T-helper 17 cell (primary cell): ENCODE measurements at places on chromosomes 13 and 19.

DNA sequence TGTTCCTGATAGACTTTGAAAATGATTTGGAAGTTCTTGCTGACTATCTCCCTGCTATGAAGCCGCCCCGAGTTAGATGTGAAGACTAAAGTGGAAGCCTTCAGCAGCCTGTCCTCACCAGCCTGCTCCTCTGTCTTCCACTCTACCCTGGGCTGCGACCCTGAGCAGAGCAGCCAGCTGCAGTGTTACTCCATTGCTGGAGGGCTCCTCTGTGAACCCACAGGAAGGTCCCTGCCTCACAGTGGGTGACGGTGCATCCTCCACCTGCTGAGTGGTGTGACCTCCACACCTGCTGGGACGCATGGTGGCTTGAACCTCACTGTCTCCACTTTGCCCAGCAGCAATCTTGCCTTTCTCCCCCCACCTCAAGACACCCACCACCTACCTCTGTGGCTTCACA is 116.4 kb downstream of the IRS2 start:
- DNase-seq, result no peak
- no peak overlapping the region for H3K27ac ChIP-seq
- H3K4me1 ChIP-seq, result peaks cover 3% of the 10 kb centered on the region
- H3K27me3 ChIP-seq, result peaks cover 32% of the 10 kb centered on the region

GRCh38 chr19:39927076-39927475 is 7.4 kb downstream of the FCGBP start:
- H3K27ac ChIP-seq, result no peak overlapping the region
- H3K4me1 ChIP-seq, result peaks cover 11% of the 10 kb centered on the region
- no peaks in the 10 kb centered on the region for H3K36me3 ChIP-seq
- no peaks in the 10 kb centered on the region for H3K27me3 ChIP-seq
- no peak overlapping the region for H3K4me3 ChIP-seq

GRCh38 chr13:43166644-43167457 is 143.5 kb downstream of the DNAJC15 start:
- H3K27me3 ChIP-seq, result peaks cover 18% of the 10 kb centered on the region
- DNase-seq, result no peak
- no peaks in the 10 kb centered on the region for H3K36me3 ChIP-seq
- H3K4me3 ChIP-seq, result no peak overlapping the region

GRCh38 chr13:109700176-109700575 is 86.2 kb downstream of the IRS2 start:
- H3K27ac ChIP-seq, result peak overlapping the region; percentile 27
- DNase-seq, result no peak
- no peaks in the 10 kb centered on the region for H3K36me3 ChIP-seq

- H3K4me3 ChIP-seq, result no peak overlapping the region
- no peak overlapping the region for H3K27ac ChIP-seq
- H3K4me1 ChIP-seq, result peaks cover 4% of the 10 kb centered on the region
These were observed 14.5 kb upstream of the DCT start for GRCh38 chr13:94494026-94494425.

DNA sequence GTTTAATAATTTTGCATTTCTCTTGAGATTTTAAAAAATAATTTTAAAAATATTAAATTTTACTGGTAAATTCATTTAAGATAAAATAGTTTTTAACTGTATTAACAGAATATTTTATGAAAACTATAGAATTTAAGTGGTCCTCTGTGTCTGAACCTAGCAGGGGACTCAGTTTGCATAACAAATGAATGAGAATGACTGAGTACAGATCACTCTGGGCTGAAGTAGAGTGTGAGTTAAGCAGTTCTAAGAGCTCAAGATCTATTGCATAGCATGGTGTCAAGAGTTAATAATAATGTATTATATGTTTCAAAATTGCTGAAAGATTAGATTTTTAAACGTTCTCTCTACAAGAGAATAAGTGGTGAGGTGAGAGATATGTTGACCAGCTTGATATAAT is 348.3 kb upstream of the SLITRK1 start:
- no peaks in the 10 kb centered on the region for H3K27me3 ChIP-seq

DNA sequence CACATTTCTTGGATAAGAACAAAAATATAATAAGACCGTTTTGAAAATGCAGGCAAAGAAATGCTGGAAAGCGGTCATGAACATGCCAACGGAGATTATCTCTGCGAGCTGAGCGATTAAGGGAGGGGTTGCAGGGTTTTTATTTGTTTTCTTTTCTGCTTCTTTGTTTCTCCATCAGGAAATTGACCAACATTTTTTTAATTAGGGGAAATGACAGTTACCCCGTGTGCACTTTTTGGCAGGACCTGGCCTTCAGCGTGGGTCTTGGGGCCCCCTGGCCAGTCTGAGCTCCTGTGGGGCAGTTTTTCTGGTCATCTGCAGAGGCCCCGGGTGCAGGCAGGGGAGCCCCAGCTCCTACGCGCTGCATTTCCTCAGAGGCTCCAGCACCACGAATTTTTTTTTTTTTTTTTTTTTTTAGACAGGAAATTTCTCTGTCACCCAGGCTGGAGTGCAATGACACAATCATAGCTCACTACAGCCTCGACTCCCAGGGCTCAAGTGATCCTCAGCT is 31.3 kb upstream of the HOMER3 start:
- no peak overlapping the region for H3K27ac ChIP-seq
- H3K36me3 ChIP-seq, result no peaks in the 10 kb centered on the region
- peaks cover 14% of the 10 kb centered on the region for H3K27me3 ChIP-seq
- peaks cover 2% of the 10 kb centered on the region for H3K4me1 ChIP-seq
- no peak for DNase-seq

DNA sequence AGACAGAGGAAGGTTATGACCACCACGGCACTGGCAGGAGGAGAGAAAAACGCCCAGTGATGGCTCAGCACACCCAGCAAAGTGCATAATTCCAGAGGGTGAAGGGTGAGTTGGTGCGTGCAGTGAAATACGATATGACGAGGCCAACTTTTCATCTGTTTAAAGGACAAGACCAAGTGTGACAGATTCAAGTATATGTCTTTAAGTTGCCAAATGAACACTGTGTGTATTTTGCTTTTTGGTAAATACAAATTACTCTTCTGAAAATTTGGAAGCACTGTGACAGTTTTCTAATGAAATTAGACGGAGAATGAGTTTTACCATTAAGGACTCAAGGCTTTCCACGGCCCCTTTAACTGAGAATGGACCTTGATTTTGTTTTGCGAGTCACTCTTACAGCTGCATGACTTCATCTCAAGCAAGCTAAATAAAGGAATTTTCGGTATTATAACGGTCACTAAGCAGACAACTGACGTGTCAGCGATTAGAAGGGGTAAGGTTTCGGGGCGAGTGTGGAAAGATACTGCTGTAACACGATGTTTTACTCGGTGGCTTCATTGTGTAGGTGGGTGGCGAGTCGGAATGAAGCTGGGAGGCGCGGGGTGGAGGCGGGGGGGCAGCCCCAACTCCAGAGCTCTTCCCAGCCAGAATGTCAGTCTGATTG is 22.8 kb downstream of the COL4A2 start:
- no peaks in the 10 kb centered on the region for H3K4me1 ChIP-seq
- H3K27me3 ChIP-seq, result peaks cover 67% of the 10 kb centered on the region

DNA sequence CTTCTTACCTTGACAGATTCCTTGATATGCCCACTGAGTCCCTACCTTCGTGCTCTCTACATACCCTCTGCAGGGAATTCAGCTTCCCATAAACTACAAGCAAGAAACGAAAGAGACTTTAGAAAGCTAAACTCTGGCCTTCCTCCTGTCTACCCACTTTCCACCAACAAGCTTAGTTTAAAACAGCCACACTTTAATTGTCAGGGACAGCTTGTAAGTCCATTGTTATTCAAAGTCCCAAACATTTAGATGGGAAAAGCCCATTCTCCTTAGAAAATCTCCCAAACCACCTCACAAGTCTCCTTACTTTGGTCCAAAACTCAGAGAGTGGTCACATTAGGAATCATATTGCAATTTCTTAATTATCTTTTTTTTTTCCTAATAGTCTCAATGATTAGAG is 2695.8 kb downstream of the PCDH9 start:
- H3K4me3 ChIP-seq, result no peak overlapping the region
- no peaks in the 10 kb centered on the region for H3K4me1 ChIP-seq
- H3K27me3 ChIP-seq, result no peaks in the 10 kb centered on the region
- DNase-seq, result no peak
- H3K36me3 ChIP-seq, result no peaks in the 10 kb centered on the region

DNA sequence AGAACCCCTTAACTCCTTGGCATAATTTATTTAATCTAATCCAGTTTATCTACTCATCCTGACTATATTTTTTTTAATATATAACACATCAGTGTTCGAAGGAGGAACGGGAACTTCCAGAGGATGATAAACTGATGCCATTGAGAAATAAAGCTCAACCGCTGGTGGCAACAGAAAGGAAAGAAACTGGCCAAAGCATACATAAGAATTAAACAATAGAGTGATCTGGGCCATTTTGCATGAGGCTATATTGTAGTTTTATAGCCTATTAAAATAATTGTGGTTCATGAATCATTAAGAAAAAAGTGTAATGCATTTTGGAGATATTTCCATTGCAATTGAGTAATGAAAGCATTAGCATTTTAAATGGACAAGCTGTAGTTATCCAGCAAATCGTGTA is 94.2 kb downstream of the FRY start:
- no peak for DNase-seq
- H3K4me3 ChIP-seq, result no peak overlapping the region
- H3K27ac ChIP-seq, result no peak overlapping the region
- peaks cover 4% of the 10 kb centered on the region for H3K36me3 ChIP-seq

- no peaks in the 10 kb centered on the region for H3K36me3 ChIP-seq
- no peaks in the 10 kb centered on the region for H3K4me1 ChIP-seq
- DNase-seq, result no peak
- H3K27ac ChIP-seq, result no peak overlapping the region
- no peaks in the 10 kb centered on the region for H3K27me3 ChIP-seq
These were observed 603.7 kb upstream of the GPC6 start for GRCh38 chr13:92622905-92623304.

DNA sequence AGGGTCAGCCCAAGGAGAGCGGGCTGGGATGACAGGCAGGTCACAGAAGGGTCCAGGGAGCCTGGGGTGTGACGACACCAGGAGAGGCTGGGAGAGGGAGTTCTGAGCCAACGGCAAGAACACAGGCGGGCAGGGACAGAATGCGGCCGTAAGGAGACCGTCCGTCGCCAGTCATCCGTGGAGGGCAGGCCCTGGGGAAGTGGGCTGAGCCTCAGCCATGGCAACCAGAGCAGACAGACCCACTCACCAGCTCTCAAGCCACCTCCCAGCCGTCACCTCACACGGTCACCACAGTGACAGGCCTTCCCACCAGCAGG is 3.7 kb upstream of the TMEM86B start:
- no peaks in the 10 kb centered on the region for H3K27me3 ChIP-seq
- peaks cover 5% of the 10 kb centered on the region for H3K36me3 ChIP-seq
- peak overlapping the region; percentile 37 for H3K27ac ChIP-seq
- peak overlapping the region; percentile 56 for H3K4me3 ChIP-seq
- peaks cover 20% of the 10 kb centered on the region for H3K4me1 ChIP-seq

GRCh38 chr13:30408319-30409101 is 13.8 kb upstream of the UBE2L5 start:
- no peaks in the 10 kb centered on the region for H3K27me3 ChIP-seq
- peak overlapping the region; percentile 89 for H3K27ac ChIP-seq
- DNase-seq, result peak; percentile 83
- H3K4me1 ChIP-seq, result peaks cover 23% of the 10 kb centered on the region
- H3K36me3 ChIP-seq, result no peaks in the 10 kb centered on the region

GRCh38 chr19:12867120-12868099 is 13.8 kb downstream of the DNASE2 start:
- H3K27ac ChIP-seq, result peak overlapping the region; percentile 34
- H3K4me1 ChIP-seq, result peaks cover 7% of the 10 kb centered on the region
- H3K27me3 ChIP-seq, result peaks cover 13% of the 10 kb centered on the region
- H3K4me3 ChIP-seq, result peak overlapping the region; percentile 77

- no peaks in the 10 kb centered on the region for H3K27me3 ChIP-seq
- H3K4me3 ChIP-seq, result peak overlapping the region; percentile 9
- peaks cover 64% of the 10 kb centered on the region for H3K4me1 ChIP-seq
These were observed 9.1 kb downstream of the MBNL2 start for GRCh38 chr13:97231118-97231828.

DNA sequence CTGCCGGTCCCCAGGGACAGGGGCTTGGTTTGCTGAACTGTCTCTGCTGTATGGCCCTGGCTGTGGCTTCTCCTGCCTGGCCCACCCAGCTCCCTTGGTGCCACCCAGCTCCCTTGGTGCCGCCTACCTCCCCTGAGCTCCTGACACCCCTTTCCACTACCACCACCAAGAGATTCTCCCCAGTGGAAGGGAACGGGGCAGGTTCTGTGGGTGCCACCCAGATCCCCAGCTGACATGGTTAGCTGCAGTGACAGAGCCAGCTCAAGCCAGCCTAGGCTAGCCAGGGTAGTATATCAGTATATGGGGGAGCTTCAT is 28.5 kb upstream of the POP4 start:
- DNase-seq, result no peak
- no peak overlapping the region for H3K4me3 ChIP-seq
- peaks cover 8% of the 10 kb centered on the region for H3K4me1 ChIP-seq
- peaks cover 79% of the 10 kb centered on the region for H3K27me3 ChIP-seq
- no peak overlapping the region for H3K27ac ChIP-seq
- H3K36me3 ChIP-seq, result peaks cover 8% of the 10 kb centered on the region

DNA sequence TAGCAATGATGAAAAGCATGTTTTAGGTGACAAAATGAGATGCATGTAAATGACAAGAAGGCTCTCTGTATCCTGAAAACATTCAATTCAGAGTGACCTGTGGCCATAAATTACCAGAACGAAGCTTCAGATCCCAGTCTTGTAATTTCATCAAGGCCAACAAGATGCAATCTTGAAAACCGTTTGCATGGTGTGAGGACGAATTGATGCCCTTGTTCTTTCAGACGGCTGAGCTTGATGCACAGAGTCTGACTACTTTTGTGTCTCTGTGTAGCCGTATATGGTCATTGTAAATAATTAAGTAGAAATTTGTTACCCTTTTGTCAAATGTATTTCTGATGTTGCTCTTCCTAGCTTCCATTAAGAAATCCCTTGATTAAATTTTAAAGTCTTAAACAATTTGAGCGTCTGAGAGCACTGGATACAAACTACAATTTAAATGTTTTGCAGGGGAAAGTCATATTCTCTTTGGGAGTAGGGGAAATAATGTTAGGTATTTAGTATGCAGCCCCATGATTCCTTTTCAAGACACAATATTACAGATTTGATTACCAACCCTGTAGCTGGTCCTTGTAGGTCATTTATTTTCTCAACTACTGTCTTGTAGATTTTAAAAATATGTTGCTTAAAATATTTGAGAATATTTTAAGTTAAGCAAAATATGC is 125.8 kb upstream of the PCDH9 start:
- DNase-seq, result no peak
- H3K36me3 ChIP-seq, result no peaks in the 10 kb centered on the region
- no peak overlapping the region for H3K4me3 ChIP-seq
- no peaks in the 10 kb centered on the region for H3K4me1 ChIP-seq

GRCh38 chr19:45294291-45295029 is 28.2 kb downstream of the CKM start:
- no peak for DNase-seq
- peaks cover 7% of the 10 kb centered on the region for H3K36me3 ChIP-seq
- H3K4me3 ChIP-seq, result no peak overlapping the region
- H3K27ac ChIP-seq, result no peak overlapping the region
- H3K27me3 ChIP-seq, result no peaks in the 10 kb centered on the region
- H3K4me1 ChIP-seq, result peaks cover 3% of the 10 kb centered on the region

GRCh38 chr13:39025433-39025839 is 12.5 kb downstream of the PROSER1 start:
- peaks cover 2% of the 10 kb centered on the region for H3K4me1 ChIP-seq
- DNase-seq, result no peak

- peak overlapping the region; percentile 96 for H3K27ac ChIP-seq
- peaks cover 11% of the 10 kb centered on the region for H3K36me3 ChIP-seq
- DNase-seq, result no peak
These were observed 718 bp downstream of the ACTN4 start for GRCh38 chr19:38647966-38648768.
